ENCODE measurements at places on chromosomes 5 and 9. TPM values are rescaled to one million over a fixed set of nuclear protein-coding genes. Genes with fewer than 3 reads are reported as not detected.
A peak's percentile ranks its signal among the peaks of the same experiment; 100 is the strongest.

DNA sequence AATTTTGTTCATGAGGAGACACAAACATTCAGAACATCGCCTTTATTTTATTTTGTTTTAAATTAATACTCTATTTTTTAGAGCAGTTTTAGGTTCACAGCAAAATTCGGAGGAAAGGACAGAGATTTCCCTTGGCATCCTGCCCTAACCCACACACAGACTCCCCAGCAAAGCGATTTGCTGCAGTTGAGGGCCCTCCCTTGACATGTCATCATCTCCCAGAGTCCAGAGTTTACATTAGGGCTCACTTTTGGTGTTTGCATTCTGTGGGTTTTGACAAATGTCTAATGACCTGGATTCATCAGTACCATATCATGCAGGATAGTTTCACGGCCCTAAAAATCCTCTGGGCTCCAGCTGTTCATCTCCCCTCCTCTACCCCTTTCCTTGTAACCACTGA, 33.6 kb upstream of the COL5A1 start:
- no peak for DNase-seq
- no peak overlapping the region for H3K4me3 ChIP-seq
- no peak overlapping the region for H3K27ac ChIP-seq
- peaks cover 11% of the 10 kb centered on the region for H3K27me3 ChIP-seq
- H3K4me1 ChIP-seq, result no peaks in the 10 kb centered on the region
- peaks cover 1% of the 10 kb centered on the region for H3K36me3 ChIP-seq

Gene HK3
- total RNA-seq, result not detected

Gene GPX3
- not detected for total RNA-seq

Gene NR4A3
- 112 TPM for total RNA-seq

DNA sequence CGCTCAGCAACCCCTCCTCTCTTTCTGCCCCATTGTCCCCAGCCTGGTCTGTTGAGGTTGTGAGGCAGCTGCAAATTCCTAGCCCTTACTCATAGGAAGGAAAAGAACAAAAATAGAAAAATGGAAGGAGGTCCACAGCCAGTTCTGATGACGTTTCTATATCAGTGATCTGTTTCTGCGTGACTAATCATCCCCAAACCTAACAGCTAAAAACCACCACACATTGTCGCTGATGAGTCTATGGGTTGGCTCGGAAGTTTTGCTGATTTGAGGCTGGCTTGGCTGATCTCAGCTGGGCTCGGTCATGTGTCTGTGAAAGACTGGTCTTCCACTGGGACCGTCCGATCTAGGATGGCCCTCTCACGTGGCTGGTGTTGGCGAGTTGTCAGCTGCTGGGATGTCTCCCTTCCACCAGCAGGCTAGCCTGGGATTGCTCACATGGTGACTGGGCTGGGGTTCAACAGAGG, 200.6 kb upstream of the ZNF618 start:
- H3K27me3 ChIP-seq, result peaks cover 36% of the 10 kb centered on the region
- H3K4me1 ChIP-seq, result peaks cover 8% of the 10 kb centered on the region
- no peaks in the 10 kb centered on the region for H3K36me3 ChIP-seq

Gene GRXCR2
- total RNA-seq, result not detected

Gene SLC1A1
- 0.29 TPM for total RNA-seq

Gene FYB1
- 83.0 TPM for total RNA-seq

DNA sequence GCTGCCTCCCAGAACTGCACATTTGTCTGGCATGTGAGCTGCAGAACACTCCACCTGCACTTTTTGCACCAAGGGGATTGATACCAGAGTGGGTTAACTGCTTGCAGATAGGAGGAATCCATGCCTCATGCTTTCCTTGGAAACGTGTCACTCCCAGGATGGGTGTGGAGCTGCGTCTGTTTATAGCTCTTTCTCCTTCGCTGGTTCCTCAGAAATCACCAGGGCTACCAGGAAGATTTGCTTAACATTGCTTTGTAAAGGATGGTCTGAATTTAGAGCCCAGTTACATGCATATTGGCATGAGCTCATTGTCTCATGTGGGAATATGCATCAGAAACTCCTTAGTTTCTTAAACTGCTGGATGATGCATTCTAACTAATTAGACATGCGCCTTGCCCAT, 234.6 kb downstream of the GADD45G start:
- DNase-seq, result no peak
- no peaks in the 10 kb centered on the region for H3K36me3 ChIP-seq
- H3K27me3 ChIP-seq, result peaks cover 2% of the 10 kb centered on the region
- no peaks in the 10 kb centered on the region for H3K4me1 ChIP-seq
- H3K4me3 ChIP-seq, result no peak overlapping the region

DNA sequence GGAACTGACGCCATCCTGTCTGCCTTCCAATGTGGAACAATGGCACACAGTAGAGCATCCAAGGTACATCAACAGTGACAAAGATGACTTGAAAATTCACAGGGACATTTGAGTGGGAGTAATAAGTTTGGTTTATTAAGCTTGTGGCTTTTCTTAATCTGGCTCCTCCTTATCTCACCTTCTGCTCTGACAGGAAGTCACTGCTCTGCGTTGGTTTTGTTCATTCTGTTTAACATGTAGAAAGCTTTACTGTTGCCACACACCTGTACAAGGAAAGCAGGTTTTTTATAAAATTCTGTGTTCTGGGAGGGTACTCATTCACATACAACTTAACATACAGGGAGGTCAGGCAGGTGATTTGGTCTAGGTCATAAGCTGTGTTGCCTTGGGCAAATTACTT, 1.6 kb upstream of the GZMK start:
- no peaks in the 10 kb centered on the region for H3K27me3 ChIP-seq
- DNase-seq, result no peak
- no peaks in the 10 kb centered on the region for H3K36me3 ChIP-seq
- no peak overlapping the region for H3K4me3 ChIP-seq
- H3K27ac ChIP-seq, result peak overlapping the region; percentile 42

DNA sequence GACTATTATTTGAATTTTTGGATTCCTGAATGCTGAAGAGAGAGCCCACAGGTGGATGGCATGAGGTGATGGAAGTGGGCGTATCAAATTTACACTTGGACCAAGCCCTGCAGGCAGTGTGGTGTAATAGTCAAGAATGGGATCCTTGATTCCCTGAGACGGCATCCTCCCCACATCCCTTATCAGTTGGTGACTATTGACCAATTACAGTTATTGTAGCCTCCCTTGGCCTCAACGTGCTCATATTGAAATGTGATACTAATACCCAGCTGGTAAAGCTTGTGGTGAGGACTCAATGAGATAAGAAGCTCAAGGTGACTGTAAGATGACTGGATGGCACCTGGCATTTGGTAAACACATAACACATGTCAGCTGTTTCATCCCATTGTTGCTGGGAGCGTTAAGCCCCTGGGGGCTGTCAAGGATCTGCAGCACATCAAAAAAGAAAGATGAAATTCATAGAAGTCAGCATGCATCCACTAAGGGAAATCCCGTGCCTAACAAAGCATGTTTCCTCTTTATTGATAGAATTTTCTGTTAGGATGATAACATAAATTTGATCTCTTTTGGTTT, 65.6 kb upstream of the IRX2 start:
- no peak for DNase-seq
- no peaks in the 10 kb centered on the region for H3K4me1 ChIP-seq
- H3K36me3 ChIP-seq, result no peaks in the 10 kb centered on the region
- no peak overlapping the region for H3K27ac ChIP-seq

DNA sequence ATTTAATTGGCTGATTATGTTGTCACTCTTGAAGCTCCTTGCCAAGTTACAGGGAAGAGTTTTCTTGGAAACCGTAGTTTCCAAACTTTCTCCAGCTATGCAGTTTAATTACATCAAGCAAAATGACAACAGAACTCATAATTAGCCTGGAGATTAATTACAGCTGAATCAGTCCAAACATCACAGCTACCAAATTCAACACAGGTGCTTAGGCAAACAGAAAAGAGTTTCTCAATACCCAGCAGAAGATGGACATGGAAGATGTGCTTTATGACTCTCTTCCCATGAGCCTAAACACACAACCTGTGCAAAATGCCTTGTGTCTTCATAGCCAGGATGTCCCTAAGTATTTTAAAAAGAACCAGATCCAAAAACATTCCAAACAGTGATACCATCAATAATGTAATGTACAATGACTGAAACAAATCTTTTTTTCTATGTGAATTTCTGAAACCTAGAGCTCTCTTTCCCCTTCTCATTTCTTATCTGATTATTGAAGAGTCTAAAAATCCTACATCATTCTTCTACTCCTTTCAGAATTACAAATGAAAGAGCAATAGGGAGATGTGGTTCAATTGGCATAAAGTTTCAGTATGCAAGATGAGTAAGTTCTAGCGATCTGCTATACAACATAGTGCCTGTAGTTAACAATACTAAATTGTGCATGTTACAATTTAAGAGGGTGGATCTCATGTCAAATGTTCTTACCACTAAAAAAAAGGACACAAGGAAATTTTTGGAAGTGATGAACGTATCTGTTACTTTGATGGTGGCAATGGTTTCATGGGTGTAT, 124.3 kb downstream of the RASEF start:
- H3K27me3 ChIP-seq, result no peaks in the 10 kb centered on the region
- H3K4me1 ChIP-seq, result no peaks in the 10 kb centered on the region
- no peak for DNase-seq
- no peak overlapping the region for H3K27ac ChIP-seq
- H3K36me3 ChIP-seq, result no peaks in the 10 kb centered on the region

GRCh38 chr9:27534131-27534530, 4.5 kb upstream of the MOB3B start:
- no peaks in the 10 kb centered on the region for H3K27me3 ChIP-seq
- no peak overlapping the region for H3K4me3 ChIP-seq
- H3K27ac ChIP-seq, result no peak overlapping the region
- no peak for DNase-seq
- peaks cover 3% of the 10 kb centered on the region for H3K4me1 ChIP-seq

DNA sequence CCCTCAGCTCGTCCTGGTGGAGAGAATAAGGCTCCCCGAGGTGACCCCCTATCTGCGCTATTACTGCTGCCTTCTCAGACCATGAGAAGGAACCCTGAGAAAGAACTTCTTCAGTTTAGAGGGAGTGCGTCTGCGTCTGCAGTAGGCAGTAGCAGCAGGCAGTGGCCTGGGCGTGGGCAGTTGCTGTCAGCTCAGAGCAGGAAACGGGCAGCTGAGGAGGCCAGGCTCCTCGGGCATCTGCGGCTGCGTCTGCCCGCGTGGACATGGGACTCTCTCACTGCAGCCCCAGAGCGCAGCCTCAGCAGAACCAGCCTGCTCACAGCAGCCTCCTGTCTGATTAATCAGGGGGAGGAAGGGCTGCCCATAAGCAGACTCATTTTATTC, 49.8 kb upstream of the FCN1 start:
- peaks cover 8% of the 10 kb centered on the region for H3K27me3 ChIP-seq
- H3K4me1 ChIP-seq, result no peaks in the 10 kb centered on the region
- no peaks in the 10 kb centered on the region for H3K36me3 ChIP-seq
- no peak for DNase-seq
- H3K4me3 ChIP-seq, result no peak overlapping the region

Gene ECM2
- not detected for total RNA-seq

- H3K36me3 ChIP-seq, result no peaks in the 10 kb centered on the region
- H3K27me3 ChIP-seq, result peaks cover 5% of the 10 kb centered on the region
- H3K27ac ChIP-seq, result no peak overlapping the region
- no peak overlapping the region for H3K4me3 ChIP-seq
Observed at GRCh38 chr5:149229298-149229937, 42.2 kb upstream of the AFAP1L1 start.

DNA sequence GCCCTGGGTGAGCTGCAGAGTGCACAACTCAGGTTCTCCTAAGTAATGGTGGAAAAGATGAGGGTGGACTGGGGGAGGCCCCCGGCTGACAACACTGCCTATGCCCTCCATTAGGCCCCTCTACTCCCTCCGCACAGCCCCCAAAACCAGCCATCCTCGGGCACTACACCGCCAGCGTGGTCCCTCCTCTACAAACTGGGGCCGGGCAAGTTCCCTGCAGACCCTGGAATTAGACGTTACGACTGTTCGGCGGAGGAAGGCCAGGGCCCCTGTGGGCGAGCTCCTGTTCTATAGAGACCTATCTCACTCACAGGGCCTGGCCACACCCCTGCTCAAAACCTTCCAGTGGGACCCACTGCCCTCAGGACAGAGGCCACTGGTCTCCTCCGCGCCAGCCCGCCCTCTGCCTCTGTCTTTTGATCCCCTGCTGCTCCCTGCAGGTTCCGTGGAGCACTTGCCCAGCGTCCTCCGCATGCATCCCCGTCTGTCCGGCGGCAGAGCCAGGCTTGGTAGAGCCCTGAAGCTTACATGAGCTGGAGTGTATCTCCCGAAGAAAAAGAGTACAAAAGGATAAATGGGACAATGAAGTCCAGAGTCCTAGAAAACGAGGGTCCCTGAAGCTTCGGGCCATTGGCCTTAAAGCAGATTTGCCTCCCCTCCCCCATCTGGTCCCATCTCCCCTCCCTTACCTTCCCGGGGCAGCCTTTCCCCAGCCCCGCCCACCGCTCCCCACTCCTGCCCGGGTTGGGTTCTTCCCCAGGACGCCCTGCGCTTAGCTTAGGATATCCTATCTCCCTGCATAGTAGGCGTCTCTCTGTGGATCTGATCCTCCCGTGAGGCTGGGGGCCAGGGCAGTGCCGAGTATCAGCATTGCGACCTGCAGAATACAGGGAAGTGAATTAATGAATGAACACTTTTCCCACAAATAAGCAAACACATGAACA, 71.3 kb downstream of the HRH2 start:
- no peak overlapping the region for H3K27ac ChIP-seq
- DNase-seq, result no peak
- H3K4me3 ChIP-seq, result no peak overlapping the region
- peaks cover 5% of the 10 kb centered on the region for H3K4me1 ChIP-seq
- peaks cover 10% of the 10 kb centered on the region for H3K27me3 ChIP-seq
- H3K36me3 ChIP-seq, result no peaks in the 10 kb centered on the region

GRCh38 chr9:101087426-101087825, 58.9 kb downstream of the PLPPR1 start:
- H3K27me3 ChIP-seq, result no peaks in the 10 kb centered on the region
- no peak overlapping the region for H3K27ac ChIP-seq
- DNase-seq, result no peak
- no peaks in the 10 kb centered on the region for H3K4me1 ChIP-seq
- H3K36me3 ChIP-seq, result no peaks in the 10 kb centered on the region

- peak overlapping the region; percentile 43 for H3K4me3 ChIP-seq
- H3K27me3 ChIP-seq, result no peaks in the 10 kb centered on the region
- peak overlapping the region; percentile 78 for H3K27ac ChIP-seq
- DNase-seq, result peak; percentile 31
Observed at GRCh38 chr9:5459289-5459829, 9.0 kb downstream of the CD274 start.

DNA sequence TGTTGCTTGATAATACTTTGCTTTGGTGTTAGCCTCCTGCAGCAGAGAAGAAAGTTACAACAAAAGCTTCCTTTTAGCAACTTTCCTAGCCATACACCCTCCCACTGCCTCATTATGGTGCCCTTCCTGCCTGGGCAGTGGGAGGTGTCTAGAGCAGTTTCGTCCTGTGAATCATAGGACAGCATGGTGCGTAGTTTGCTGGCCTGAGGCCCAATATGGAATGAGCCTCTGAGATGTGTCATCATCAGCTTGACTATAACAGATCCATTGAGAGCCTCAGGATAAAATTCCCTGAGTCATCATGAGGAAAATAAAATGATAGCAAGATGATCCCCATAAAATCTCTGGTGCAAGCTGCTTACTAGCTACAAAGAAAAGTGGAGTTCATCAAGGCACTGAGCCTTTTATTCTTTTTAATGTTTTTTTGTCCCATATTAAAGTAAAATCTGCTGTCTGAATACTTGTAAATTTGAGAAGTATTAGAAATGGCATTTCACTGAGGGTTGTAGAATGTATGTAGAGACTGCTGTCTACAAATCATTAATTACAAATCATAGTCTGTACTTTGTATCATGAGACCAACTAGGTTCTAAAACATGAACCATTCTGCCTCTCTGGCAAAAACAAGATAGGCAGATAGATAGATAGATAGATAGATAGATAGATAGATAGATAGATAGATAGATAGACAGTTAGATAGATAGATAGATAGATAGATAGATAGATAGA, 303.0 kb upstream of the PDE4D start:
- no peak overlapping the region for H3K27ac ChIP-seq
- no peaks in the 10 kb centered on the region for H3K27me3 ChIP-seq
- H3K4me1 ChIP-seq, result no peaks in the 10 kb centered on the region
